ENCODE measurements at places on chromosomes 1 and 21.

- no peak for DNase-seq
Observed at GRCh38 chr1:84415396-84415795, 17.1 kb downstream of the DNASE2B start.

DNA sequence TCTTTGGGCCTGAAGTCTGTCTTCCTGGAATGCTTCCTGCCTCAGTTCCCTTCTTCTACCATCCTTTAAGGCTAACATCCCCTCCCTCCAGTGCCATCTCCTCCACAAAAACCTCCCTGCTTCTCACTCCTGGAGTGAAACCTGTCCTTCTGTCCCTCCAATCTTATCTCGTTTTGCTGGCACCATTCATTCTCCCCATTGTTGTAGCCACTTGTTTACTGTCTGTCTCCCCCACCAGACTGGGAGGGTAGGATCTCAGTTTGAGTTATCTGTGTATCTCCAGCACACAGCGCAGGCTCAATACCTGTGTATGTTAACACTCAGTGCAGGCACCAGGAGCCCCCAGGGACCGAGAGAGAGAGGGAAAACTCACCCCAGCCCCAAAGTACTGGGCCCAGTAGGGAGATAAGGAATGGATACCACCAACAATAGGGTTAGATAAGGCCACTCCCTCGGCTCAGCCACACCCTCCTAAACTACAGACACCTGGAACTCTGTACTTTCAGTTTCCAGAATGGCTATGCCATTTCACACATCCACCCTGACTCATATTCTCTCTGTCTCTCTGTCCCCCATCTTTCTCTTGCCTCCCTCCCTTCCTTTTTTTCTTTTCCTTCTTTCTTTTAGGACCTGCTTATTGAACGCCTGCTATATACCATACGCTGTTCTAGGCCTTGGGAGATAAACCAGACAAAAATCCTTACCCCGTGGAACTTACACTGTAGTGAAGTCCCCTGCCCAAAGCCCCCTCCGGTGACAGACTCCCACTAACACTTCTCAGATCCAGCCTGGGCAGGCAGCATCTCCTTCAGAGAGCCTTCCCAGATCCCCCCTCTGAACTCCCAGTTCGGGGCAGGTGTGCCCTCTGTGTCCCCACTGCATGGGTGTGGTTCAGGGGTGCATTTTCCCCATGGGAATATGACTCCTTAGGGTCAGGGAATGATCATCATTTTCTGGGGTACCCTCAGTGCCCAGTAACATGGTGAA is 3.3 kb upstream of the SSBP3 start:
- no peak for DNase-seq

- no peak for DNase-seq
Observed at GRCh38 chr21:38645282-38645681, 147.0 kb upstream of the ERG start.

- no peak for DNase-seq
Observed at GRCh38 chr1:3188150-3188971, 119.4 kb downstream of the PRDM16 start.

DNA sequence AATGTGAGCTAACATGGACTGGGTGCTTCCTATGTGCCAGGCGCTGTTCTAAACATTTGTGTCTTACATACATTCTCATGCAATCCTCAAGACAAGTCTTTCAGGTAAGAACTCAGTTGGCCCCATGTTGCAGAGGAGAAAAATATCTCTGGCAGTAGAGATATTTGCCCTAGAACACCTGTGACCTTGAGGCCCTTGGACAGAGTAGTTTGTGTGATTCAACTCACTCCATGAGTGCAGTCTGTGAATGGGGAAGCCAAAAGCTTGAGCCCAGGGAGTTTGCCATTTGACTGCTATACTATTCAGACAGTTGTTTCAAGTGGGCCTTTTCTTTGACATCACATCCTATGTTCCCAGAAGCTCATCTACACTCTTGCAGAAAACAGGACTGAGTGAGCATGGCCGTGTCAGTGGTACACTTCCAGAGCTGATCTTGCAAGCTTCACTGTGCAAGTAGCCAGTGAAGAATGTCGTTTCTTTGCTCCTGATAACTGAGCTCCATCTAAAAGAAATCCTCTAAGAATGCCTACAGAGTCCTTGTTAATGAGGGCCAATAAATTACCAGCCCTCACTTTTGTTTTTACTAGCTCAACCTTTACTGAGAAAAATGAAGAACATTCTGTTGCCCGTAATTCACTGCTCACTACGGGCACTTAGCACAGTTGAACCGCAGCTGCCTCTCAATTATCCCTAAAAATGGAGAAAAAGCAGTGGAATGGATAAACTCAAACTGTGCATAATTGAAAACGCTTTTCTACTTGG is 98.7 kb upstream of the C8B start:
- no peak for DNase-seq

DNA sequence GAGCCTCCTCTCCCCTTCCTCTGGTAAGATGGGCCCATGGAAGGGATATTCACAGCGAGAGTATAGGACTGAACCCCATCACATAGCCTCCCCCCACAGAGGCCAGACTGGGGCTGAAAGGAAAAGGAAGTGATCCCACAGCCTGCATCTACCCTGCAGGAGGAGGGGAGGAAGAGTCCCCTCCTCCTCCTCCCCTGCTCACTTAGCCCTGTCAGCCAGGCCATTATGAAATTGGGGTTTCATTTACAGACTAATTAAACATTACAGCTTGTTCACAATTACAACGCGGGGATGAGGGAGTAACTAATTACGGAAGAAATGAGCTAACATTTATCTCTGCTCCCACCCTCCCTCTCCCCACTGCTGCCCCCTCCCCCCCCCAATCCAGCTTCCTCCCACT is 25.4 kb downstream of the DMAP1 start:
- DNase-seq, result no peak

GRCh38 chr1:182262425-182262824 is 129.2 kb downstream of the GLUL start:
- DNase-seq, result no peak

DNA sequence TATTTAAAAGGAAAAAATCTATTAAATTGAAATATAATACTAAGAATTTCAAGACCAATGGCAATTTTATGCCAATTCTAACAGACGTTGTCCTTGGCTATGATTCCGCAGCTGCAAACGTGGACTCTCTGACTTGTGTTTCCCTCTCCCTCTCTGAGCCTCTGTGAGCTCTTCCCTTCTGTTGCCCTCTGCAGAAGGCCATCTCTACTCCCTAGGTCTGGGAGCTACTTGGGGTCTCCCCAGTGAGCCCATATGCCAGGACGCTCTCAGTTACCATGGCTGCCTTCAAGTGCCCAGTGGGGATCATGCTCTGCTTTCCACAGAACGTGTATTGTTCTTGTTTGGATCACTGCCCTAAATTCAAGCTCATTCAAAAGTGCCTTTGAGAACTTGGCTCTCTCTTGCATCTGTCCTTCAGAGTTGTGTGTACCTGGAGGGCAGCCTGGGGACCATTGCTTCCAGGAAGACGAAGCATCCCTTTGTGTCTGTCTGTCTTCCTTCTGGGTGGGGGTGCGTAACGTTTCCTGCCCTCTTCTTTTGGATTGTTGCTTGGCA is 97.5 kb upstream of the TSPAN2 start:
- DNase-seq, result no peak

- no peak for DNase-seq
Observed at GRCh38 chr1:31238612-31238985, 1.1 kb downstream of the NKAIN1 start.

DNA sequence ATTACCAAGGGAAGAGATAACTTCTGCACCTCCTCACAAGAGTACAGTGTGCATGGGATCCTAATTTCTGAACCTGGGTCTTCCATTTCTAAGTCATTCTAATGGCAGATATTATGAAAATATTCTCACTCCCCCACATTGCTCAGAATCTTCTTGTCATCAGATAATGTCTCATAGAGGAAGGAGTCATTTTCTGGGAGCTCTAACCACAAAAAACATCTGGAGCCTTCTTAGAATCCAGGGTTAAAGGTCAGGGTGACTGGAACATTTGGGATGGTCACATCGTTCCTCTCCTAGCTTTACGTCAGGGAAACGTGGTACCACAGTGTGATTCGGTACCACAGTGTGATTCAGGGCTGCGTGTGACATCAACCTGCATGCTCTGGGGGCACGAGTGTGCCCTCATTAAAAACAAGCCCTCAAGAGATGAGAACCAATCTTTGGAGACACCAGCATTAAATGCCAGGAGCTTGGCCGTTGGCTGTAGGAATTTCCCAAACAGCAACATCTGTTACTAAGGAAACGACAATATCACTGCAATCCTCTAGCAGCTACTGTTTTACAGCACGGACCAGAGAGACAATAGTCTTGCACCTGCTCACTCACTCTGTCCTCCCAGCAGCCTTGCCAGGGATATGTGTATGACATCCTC is 179.1 kb downstream of the PSMG1 start:
- no peak for DNase-seq

DNA sequence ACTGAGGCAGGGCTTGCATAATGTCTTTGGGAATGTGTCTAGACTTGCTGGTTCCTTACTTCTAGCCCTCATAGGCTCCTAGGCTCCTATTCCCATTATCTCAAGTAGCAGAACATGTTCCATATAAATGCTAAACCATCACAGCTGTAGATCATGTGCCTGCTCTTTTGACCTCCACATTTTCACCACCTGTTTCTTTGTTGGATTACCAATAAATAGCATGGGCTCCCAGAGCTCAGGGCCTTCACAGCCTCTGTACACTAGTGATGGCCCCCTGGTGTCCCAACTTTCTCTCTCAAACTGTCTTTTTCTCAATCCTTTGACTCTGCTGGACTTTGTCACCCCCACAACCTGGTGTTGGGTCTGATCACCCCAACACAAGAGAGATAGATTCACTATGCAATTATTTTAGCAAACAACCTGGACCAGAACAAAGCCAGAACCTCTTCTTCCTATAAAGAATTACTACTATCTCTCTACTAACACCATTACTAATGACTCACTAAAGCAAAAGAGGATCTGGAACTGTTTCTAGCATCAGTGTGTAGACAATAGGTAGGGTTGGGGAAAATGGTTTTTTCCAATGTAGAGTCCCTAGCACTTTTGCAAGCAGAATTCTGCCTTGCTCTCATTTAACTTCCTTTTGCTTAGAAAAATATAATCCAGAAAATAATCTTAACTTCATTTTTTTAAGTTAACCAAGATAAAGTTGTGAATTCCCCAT is 51.7 kb downstream of the WLS start:
- no peak for DNase-seq

- no peak for DNase-seq
Observed at GRCh38 chr1:173222149-173223030, 15.3 kb upstream of the TNFSF4 start.

DNA sequence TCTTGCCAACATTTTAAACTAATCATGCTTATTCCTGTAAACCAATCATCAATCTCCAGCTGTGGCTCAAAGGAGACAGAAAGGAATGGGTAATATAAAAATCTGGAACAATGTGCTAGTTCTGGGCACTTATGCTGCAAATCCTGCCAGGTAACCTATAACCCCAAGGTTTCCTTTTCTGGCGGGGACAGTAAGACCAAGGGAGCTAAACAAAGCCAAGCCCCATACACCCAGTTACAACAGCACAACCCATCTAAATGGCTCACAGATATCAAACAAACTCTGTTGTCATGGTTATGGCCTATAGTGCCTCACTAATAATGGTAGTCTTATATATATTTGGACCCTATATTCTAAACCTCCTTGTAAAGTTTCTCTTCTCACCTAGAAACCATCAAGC is 36.9 kb upstream of the CTBS start:
- no peak for DNase-seq

- DNase-seq, result no peak
Observed at GRCh38 chr1:17966341-17966740, 141.3 kb upstream of the IGSF21 start.

GRCh38 chr1:12197483-12197880 is 30.7 kb downstream of the TNFRSF1B start:
- no peak for DNase-seq

- DNase-seq, result no peak
Observed at GRCh38 chr1:47679826-47680225, 242.0 kb downstream of the FOXD2 start.

DNA sequence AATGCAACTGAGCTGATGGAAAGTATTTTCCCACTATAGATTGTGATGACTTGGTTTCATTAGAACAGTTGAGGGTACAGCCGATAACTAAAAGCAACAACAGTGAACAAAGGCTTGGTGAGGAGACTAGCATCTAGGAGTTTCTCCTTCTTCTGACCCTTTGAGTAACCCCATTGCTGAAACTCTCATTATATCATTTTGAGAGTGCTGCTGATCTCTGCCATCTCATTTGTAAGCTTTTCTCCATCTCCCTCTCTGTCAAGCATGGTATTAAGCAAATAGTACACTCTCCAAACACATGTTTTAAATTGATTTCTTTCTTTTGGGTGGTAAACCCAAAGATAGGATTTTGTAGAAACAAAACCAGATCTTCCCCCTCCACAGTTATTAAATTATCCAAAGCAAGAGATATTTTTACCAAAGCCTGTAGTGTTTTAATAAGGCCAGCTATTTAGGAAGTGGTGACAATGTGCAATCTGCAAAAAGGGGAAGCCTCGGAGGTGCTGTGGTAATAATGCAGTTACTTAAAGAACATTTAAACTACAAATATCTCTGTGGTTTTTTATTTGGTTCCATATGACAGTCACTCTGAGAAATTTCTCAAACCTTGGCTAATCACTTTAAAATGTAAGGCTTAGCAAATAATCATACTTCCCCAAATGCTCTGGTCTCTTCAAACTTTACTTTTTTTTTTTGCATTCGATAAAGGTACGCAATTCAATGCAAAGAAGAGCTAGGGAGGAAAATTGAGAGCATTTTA is 287.5 kb downstream of the HLX start:
- no peak for DNase-seq

- no peak for DNase-seq
Observed at GRCh38 chr1:165914136-165914798, 86.9 kb downstream of the UCK2 start.

GRCh38 chr1:88783145-88783544 is 99.1 kb downstream of the PKN2 start:
- DNase-seq, result no peak

DNA sequence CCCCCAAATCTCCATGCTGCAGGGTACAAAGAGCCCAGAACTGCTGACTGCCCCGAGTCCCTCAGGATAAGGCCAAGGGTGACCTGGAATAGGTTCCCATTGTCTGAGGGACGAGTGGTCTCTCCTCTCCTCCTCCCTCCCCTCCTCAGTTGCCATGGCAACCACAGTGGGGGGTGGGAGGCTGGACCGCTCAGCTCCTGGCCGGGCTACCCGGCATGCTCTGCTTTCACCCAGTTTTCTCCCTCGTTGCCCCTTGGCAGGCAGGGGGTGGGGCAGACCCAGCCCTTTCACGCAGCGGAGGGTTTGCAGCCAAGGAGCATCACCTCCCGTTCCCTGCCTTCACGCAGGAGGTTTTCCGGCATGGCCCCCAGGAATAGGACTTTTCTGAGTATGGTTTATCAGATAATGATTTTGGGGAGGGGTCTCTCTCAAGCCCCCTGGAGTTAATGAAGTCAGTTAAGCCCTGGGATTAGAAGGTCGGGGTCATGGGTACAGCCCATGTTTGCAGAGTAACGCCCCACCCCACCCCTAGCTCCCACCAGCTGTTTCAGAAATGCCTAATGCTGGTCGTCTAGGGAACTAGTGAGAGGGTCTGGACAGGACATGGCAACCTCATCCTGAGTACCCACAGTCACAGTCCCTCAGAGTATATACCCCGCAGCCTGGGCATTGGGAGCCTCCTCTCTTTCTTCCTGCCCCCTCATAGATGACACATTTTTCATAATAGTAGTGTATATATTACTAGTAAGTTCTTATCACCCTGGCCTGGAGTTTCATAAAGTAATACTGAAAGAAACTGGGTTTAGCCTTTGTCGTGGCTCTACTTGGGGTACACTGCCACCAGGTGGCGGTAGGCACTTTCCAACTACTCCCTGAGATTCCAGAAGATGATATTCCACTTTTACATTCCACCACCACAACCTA is 20.7 kb downstream of the C1QB start:
- DNase-seq, result no peak

GRCh38 chr21:42654179-42654912 is 925 bp downstream of the PDE9A start:
- no peak for DNase-seq
